ENCODE measurements at places on chromosomes 16 and 17. TPM values are rescaled to one million over a fixed set of nuclear protein-coding genes. Genes with fewer than 3 reads are reported as not detected.

DNA sequence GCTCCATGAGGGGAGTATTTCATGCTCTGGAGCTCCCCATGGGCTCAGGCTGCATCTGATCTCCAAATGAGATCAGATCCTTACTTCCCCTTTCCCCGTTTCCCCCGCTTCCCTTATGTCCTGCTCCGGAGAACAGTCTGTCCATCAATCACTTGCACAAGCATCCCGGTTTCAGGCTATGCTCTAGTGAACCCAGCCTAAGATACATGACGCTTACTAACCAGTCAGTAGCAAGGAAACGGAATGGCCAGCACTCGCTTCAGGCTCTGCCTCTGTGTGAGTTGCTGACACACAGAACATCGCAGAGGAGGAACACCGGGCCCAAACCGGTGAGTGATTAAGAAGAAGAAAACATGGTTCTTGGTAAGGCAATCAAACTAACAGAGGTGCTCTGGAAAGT lies 9.4 kb upstream of the ATP5MC1 start:
- DNase-seq: no peak

SNAI3 gene
- total RNA-seq: 0.43 TPM

DNA sequence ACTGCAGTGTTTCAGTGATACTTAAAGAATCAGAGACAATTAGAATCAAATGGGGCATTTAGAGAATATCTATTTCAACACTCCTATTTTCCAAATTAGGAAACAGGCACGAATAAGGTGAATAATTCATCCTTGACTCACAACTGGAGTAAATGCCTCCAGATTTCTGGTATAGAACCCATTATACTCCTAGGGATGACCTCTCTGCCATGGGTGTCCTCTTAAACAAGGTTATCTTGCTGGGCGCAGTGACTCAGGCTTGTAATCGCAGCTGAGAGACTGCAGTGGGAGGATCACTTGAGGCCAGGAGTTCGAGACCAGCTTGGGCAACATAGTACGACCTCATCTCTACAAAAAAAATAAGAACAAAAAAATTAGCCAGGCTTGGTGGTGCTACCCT lies 139.8 kb upstream of the ELAC2 start:
- no peak for DNase-seq

DNA sequence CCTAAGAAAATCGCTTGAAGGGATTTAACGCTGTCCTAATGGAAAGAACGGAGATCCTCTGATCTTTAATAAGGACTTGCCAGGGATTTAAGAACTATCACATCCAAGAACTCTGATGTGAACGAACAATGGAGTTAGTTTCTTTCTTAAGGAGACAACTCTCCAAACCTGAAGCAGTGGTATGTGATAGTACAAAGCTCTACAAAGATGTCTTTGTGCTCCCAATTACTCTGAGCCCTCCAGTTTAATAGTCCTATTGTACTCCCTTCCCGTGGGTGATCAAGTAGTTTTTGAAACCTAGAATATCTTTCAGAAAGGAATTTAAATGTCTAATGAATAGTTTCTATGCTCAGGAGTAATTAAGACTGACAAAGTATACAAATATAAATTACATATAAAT lies 123.8 kb downstream of the FTO start:
- no peak for DNase-seq

DNA sequence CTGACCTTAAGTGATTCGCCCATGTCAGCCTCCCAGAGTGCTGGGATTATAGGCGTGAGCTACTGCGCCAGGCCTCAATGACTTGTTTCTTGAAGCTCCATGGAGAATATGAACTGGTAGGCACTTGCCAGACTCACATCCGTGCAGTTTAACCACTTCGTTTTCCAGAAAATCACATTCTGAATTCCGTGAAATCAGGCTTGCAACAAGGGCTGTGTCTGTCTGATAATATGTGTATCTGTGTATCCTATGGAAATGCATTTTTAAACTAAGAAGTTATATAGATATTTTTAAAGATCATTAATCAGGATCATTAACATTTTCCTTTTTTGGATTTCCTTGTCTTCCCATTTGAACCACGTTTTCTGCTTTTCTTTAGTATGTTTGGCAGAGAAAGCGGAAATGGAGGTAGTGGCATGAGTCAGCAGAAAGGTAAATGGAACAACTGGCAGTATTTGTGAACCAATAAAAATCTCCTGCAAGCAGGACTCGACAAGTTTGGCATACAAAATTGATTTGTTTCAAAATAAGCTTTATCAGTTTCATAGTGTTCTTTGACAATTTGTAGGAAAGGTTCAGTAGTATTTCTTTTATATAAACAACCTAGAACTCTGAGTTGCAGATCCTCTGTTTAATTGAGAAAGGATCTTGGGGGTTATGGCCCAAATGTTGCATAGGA lies 33.0 kb downstream of the USP10 start:
- no peak for DNase-seq

GRCh38 chr17:51120357-51120738 lies 320 bp downstream of the SPAG9 start:
- DNase-seq: no peak

TEX14 gene
- 0.10 TPM for total RNA-seq

DNA sequence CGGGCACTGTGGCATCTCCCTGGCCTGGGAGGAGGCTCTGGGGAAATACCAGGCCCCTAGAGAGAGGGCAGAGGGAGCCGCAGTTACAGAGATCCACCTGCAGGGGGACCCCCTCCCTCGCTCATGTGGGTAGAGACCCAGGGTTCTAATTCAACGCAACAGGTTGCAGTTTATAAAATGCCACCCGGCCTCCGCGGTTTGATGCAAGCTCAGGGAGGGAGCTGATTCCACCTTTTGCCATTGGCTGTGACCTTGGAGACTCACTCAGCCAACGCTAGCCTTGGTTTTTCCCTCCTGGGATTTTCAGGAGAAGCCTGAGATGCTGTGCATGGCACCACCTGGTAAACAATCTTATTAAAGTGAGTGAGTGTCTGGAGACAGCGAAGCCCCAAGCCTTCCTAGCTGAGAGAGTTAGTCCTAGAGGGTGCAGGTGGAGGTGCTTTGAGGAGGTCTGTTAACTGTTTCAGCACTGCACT lies 12.1 kb downstream of the TTLL6 start:
- DNase-seq: peak; percentile 85

DNA sequence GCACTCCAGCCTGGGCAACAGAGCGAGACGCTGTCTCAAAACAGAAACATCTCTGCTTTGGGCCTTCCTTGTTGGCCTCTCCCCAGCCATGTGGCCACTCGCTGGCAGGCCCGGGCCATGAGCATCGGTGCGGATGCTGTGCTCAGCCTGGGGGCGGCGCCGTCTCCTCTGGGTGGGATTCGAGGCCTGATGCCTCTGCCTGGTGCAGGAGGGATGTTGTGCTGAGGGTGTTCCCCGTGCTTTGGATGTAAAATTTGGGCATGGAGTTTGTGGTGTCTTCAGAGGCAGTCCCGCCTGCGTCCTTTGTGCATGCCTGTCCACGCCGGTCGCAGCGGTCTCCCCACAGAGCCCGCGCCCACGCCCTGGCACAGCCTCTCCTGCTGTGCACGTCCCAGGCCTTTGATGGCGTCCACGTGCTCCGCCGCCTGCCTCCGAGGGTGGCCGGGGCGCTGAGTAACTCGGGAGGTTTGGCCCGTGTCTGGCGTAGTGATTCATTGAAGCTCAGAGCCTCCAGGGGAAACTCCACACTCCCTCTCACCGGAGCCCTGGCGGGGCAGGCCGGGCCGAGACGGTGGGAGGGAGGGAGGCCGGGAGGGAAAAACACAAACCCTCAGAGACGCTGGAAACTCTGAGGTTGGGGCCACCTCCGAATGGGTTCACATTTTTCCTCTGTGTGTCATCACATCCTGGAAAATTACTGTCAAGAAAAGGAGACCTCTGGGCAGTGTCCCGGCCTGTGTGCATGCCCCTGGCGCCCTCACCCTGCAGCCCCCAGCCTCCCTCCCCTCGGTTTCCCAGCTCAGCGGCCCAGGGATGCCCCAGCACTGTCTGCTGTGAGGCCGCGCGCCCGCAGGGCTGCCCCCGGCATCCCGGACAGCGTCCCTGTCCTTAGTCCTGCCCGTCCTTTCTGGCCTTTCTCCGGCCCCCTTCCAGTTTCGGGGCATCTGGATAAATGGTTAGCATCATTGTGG lies 19.0 kb downstream of the CENPX start:
- peak; percentile 95 for DNase-seq

- no peak for DNase-seq
These were observed 32.9 kb downstream of the KATNIP start for GRCh38 chr16:27582883-27583282.

SLC52A1 gene
- total RNA-seq: not detected

SPATA32 gene
- not detected for total RNA-seq

MYH11 gene
- total RNA-seq: 2,544 TPM

ZNF624 gene
- 5.2 TPM for total RNA-seq

DNA sequence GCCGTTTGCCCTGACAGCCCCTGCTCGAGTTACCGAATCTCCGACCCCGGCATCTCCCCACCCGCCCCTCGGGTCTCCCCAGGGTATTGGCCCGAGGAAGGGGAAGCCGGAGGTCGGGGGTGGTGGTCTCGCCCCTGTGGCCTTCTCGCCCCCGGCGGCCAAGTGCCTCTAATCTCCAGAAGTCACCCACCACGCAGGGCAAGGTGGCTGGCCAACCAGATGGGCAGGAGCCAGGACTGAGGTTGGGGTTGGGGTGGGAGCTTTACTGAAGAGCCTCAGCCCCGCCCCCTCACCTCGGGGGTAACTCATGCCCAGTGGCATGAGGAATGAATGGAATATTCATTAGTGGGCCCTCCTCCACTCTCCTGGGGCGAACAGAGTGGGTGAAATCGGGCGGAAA lies 637 bp downstream of the DHRS11 start:
- DNase-seq: peak; percentile 81

GRCh38 chr17:73719588-73720071 lies 75.4 kb upstream of the SDK2 start:
- no peak for DNase-seq

DNA sequence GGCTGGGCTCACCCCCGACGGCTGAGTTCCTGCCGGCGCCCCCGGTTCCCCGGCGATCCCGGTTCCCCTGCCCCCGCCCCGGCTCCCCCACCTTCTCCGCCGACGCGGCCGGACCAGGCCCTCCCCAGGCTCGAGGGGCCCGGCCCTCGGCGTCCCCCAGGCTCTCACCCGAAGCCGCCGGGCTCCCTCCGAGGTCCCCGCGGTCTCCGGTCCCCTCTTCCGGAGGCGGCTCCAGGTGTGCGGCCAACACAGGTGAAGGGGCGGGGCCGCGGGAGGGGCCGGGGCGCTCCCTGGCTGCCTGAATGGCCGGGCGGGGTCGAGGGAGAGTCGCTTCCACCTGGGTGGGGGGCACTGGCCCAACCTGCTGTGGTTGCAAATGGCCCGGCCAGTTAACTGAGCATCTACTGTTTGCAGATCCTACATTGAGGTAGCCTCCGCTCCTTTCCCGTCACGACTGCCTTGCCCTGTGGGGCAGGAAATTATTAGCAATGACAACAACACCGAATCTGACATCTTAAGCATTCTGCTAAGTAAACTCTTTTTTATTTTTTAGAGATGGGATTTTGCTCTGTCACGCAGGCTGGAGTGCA lies at the start of gene BICDL2:
Gene BICDL2 (minus strand): TSS at position 219 of the 590 bp plus-strand sequence. CDS start 1,448 bp downstream, outside the sequence.
- no peak for DNase-seq

DNA sequence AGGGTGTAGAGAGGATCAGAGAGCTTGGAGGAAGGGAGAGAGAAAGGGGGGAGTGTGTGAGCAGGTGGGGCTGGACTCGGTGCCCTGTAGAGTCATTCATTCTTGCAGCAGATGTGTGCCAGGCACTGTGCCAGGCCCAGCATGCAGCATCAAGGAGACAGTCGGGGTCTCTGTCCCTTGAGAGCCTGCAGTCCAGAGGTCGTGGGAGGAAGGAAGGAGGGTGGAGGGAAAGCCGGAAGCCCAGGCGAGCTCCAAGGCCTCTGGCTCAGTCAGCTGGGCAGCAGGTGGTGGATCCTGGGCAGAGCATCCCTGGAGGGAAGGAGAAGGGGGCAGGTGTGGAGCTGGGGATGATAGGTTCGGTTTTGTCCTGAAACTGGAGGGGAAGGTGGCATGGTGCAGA lies 27.5 kb downstream of the EPN2 start:
- no peak for DNase-seq

DNA sequence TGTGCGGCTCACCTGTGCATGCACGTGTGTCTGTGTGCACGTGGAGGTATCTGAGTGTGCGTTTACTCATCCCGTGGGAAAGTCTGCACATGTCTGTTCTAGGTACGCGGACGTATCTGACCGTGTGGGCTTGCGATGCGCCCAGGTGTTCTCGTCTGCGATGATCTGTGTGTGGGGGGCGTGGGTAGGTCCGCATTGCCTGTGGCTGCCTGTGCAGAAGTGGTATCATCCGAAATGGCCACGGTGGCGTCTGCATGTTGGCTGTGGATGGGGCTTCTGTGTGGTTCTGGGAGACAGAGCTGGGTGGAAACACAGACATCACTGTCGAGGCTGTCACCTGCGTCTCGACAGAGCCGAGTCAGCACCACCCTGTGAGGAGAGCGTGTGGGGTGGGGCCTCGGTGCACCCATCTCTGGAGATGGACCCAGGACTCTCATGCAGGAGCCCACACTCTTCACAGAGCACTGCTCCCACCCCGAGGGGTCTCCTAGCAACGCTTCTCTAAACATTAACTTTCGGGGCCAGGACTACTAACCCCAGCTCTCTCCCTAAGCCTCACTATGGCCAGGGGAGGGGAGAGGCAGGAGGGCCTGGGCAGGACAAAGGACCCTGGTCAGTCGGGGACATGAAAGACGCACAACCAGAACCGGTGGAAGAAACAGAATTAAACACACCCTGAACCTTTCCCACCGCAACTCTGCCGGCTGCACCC lies 8.4 kb downstream of the DPEP1 start:
- DNase-seq: no peak

GRCh38 chr16:83390759-83391158 lies 417.0 kb upstream of the HSBP1 start:
- no peak for DNase-seq

- DNase-seq: no peak
These were observed 408.8 kb upstream of the SALL1 start for GRCh38 chr16:51559901-51560300.

PRSS33 gene
- not detected for total RNA-seq

DNA sequence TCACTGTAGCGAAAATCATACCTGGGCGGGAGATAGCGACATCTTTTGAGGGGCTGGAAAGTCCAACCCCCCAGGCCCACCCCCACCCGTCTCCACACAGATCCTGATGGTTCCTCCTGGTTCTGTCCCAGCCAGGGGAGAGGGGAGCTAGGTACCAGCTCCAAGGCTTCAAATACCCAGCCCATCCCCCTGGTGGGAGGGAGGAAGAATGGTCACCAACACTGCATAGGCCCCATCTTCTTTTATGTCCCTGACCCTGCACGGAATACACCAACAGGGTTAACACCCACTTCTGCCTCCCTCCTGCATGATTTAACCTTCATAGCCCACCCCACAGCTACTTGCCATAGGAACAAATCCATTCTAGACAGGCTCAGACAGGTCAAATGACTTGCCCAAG lies 9.3 kb downstream of the HAP1 start:
- no peak for DNase-seq

SGF29 gene
- total RNA-seq: 24.3 TPM

Data from posterior vena cava (tissue), 2 donors.